ENCODE measurements at places on chromosomes 13 and 19. TPM values are rescaled to one million over a fixed set of nuclear protein-coding genes. Genes with fewer than 3 reads are reported as not detected.

The FXYD3 gene
- 1.3 TPM for total RNA-seq

The ZNF816 gene
- 4.1 TPM for total RNA-seq

The KLHL1 gene
- not detected for total RNA-seq

The FBXL3 gene
- total RNA-seq, result 144 TPM

The ZNF222 gene
- total RNA-seq, result 7.9 TPM

The MISP gene
- total RNA-seq, result 0.09 TPM

The PINLYP gene
- 6.4 TPM for total RNA-seq

The CYP2A7 gene
- total RNA-seq, result not detected

The ZNF418 gene
- 13.6 TPM for total RNA-seq

- DNase-seq, result no peak
Observed at GRCh38 chr13:46486270-46486669, 66.7 kb upstream of the LRCH1 start.

DNA sequence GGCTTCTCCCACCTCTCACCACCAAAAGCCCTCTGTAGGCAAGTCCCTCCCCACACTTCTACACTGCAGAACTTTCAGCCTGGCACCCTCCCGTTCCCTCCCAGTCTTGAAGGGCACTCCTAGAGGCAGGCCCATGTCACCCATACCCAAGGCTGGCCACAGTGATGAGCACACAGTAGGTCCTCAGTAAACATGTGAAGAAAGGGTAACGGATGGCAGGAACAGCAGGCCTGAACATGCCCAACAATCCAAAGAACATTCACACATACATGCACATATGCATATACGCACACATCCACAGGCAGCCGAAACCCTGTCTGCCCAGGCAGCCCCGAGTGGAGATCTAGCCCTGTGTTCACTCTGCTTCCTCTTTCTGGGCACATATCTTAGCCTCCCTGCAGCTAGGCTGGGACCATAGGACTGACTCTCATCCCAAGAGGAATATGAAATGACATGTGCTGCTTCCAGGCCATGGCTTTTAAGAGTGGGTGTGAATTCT is 55.2 kb downstream of the CEBPG start:
- DNase-seq, result no peak

DNA sequence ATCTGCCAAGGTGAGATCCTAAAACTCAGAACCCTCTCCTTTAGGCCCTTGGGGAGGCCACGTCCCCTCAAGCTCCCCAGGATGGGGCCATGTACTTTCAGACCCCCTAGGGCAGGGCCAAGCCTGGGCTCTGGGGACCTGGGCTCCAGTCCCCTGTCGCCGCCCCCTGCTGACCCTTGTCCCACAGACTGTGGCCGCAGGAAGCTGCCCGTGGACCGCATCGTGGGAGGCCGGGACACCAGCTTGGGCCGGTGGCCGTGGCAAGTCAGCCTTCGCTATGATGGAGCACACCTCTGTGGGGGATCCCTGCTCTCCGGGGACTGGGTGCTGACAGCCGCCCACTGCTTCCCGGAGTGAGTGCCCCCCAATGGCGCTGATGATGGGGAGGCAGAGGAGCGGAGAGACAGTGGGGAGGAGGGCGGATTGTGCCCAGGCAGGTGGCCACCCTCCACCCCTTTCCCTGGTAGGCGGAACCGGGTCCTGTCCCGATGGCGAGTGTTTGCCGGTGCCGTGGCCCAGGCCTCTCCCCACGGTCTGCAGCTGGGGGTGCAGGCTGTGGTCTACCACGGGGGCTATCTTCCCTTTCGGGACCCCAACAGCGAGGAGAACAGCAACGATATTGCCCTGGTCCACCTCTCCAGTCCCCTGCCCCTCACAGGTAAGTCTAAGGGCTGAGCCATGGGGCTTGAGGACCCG is 18.8 kb downstream of the HPN start:
- no peak for DNase-seq

DNA sequence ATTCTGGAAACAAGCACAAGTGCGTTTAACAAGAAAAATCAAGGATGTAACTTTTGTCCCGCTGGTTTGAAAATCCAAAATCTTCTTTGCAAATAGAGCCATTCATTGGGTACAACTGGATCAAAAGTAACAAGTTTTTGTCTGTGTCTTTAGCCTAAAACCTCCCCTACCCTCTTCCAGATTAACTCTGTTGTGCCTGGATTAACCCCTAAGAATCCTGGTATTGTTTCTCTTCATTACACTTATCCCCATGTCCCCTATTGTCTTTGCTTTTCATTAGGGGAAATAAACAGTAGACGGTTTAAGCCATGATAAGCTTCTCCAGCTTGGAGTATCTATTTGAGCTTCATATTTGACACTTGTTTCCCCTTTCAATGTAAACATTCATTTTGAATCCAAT is 242.1 kb upstream of the ARGLU1 start:
- no peak for DNase-seq

DNA sequence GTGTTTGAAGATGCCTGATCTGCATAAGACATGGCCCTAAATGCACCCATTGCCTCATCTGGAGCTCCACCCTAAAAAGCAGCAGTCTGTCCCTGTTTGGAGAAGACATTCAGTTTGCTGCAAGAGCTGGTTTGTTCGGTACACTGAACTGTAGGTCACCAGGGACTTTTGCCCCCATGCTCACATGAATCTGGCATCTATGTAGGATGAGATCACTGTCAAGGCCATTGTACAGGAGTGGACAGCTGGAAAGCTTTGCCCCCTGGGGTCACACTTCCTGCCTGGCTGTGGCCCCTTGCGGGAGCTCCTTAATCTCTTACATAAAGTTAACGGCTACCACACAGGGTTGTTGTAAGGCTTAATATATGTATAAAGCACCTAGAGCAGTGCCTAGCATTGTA is 73.0 kb downstream of the IPO5 start:
- DNase-seq, result no peak

DNA sequence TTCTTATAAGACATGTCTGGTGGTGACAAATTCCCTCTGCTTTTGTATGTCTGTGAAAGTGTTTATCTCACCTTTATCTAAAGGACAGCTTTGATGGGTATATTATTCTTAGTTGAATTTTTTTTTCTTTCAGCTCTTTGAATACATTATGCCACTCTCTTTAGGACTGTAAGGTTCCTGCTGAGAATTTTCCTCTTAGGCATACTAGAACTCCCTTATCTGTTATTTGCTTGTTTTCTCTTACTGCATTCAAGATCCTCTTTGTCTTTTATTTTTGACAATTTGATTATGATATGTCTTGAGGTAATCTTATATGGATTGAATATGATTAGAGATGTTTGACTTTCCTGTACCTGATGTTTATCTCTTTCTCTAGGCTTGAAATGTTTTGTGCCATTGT is 1328.4 kb downstream of the PCDH9 start:
- DNase-seq, result no peak

GRCh38 chr13:109834973-109835720 is 48.8 kb upstream of the IRS2 start:
- DNase-seq, result no peak

GRCh38 chr13:28041031-28041461 is 52.6 kb upstream of the URAD start:
- peak; percentile 11 for DNase-seq

DNA sequence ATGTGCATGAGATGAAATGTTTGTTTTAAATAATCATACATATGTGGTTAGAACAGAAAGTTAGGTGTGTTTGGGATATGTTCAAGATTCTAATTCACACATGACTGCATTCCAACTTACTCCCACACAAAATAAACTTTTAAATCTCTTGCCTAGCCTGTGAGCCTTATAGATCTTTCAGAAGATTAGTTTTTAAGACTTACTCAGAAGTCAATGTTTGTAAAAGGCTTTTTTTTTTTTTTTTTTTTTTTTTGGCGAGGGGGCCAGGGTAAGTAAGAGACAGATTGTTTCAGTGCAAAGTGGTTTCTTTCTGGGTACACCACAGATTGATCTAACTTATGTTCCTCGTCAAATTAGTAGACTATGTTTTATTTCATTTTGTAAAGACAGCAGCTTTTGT is 39.1 kb downstream of the GPR180 start:
- DNase-seq, result peak; percentile 42

DNA sequence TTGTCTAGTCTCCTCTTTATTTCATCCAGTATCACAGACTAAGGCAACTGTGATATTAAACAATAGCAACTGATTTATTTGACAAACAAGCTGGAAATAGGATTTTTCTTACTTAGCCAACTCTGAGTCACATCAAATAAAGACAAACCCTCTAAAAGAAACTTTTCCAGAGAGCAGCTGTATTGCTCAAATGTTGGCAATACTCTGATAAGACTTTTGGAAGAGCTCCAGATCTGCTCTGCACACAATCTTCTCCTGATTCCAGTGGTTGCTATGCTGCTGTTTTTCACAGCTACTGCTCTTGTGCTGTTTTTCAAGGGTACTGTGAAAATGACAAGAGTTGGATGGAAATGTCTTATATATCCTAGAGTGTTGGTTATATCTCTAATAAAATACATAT is 1479.2 kb downstream of the SLITRK5 start:
- peak; percentile 64 for DNase-seq

- no peak for DNase-seq
Observed at GRCh38 chr13:40946485-40946884, 72.6 kb downstream of the ELF1 start.

DNA sequence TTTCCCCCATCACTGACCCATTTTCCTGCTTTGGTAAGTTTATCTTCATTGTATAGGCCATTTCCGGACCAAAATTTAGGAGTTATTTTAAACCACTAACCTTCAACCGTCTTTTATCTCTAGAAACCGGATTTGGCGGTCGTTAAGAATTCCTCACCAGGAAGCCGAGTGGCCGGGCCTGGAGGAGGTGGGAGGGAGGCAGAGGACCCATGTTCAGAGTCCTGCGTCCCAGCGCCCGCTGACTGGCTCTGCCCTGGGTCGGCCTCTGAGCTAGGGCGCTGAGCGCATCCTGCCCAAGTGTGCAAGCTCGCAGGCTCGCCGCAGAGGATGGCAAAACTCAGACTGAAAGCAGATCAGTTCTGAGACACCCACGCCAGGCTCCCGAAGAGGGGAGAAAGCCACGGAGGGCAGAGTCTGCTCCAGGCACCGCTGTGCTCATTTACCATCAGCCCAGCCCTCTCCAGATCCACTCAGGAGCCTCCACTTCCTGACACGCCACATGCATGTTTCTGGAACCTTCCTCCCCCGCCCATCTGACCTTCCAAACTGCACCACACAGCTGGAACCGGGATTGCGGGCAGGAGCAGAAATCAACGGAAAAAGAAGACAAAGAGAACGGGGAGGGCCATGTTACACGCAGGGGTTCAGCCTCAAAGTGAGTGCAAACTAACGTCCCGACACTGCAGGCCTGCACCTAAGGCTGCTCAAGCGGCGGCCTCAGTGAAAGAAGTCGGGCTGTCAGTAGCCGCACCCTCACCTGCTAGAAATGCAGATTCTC is 8.3 kb downstream of the COL4A1 start:
- DNase-seq, result no peak

- DNase-seq, result no peak
Observed at GRCh38 chr19:31770223-31770622, 421.0 kb upstream of the TSHZ3 start.

GRCh38 chr19:38081547-38082255 is 142.3 kb downstream of the DPF1 start:
- DNase-seq, result no peak

- DNase-seq, result no peak
Observed at GRCh38 chr19:18586306-18586705, 2.3 kb upstream of the REX1BD start.

GRCh38 chr19:5394551-5395505 is 54.2 kb upstream of the PTPRS start:
- no peak for DNase-seq

GRCh38 chr19:7732045-7732444 is at the start of gene CLEC4G:
Gene CLEC4G (minus strand): TSS chr19:7732110. CDS start chr19:7732102, 8 bp downstream.
- no peak for DNase-seq

DNA sequence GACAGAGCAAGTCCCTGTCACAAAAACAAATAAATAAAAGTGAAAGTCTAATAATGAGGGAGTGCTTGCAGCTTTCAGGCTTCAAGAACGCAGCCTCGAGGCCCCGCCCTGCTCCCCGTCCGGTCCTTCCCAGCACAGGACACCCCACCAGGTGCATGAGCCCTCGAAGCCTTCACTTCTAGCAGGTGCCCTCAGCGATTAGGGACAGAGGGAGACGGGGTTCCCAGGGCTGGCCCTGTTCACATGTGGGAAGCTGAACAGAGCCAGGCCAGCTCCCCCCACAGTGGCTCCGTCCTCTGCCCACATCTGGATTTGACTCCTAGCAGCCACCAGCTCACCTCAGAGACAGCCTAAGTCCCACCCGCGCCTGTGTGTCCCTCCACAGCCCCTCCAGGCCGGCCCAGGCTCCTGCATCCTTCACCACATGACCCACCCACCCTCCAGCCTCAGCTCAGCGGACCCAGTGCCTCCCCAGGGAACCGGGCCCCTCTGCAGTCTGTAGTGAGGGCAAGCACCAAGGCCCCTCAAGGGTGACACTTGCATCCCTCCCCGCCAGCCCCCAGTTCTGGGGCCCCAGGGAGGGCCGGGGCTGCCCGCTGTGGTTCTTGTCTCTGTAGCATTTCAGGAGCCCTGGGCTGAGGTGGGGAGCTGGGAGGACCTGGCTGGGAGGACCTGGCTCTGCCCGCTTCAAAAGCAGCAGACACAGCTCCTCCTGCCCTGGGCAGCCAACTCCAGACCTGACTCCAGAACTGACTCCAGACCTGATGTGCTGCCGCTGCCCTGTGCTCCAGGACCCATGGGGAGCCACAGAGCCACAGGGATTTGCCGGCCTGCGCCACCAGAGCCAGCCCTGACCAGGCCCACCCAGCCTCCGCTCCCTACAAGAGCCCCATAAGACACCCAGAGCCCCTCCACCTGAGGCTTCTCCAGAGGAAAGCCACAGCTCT is 27.2 kb downstream of the GPX4 start:
- DNase-seq, result peak; percentile 21

DNA sequence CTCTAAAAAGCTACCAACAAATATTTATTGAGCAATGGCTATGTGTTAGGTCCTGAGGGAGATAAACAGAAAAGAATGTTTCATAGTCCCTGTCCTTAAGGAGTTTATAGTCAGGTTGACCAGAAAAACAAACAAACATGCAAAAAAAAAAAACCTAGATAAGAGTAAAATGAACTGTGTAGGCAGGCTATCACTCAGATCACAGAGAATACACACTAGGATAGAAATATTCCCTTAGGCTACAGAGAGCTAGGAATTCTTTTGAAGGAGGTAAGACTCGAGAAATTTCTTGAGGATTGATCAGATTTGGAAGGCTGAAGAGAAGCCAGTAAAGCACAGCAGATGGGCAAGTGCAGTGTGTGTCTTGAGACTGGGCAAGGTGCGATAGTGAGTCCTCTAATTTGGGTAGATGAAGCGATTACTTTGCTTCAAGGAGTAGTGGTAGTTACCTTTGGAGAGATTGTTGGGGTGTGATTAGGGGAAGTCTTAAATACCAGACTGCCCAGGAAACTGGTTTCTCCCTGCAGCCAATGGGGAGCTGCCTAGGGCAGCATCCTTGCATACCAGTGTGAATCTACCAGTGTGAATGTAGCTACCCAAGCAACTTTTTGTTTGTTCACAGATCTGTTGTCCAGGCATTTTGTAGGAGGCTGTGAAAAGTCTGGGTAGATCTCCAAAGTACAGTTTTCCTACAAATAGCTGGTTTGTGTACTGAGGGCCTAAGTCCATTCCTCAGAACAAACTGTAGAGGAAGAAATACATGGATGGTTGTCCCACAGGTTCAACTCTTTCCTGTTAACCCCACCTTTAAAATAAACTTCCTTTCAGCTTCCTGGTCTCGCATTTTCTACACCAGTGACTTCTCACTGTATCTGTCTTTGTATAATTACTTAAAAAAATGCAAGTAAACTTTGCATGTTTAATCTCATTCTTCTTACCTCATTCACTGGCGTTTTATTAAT is 314.1 kb downstream of the KLF5 start:
- DNase-seq, result no peak
